ENCODE measurements at places on chromosomes 1 and 21.

DNA sequence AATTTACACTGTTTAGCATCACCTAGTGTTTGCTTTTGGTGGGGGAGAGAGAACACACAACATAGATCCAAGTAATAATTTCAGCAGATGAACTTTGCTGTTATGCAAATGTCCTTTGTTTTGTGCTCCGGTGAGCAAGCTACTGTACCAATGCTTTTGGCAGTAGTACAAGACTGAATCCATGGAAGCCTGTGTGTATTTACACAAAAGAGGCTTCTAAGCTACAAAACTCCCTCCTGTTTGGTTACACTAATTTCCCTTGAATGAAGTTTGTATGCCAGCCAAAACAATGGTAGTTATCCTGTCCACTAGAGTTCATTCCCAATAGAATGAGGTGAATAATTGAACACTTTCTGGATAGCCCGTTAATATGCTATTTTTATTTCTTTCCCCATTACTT is 320.5 kb downstream of the KCTD3 start:
- no peak for DNase-seq

GRCh38 chr1:17892225-17892624 is 137.1 kb downstream of the ACTL8 start:
- no peak for DNase-seq

DNA sequence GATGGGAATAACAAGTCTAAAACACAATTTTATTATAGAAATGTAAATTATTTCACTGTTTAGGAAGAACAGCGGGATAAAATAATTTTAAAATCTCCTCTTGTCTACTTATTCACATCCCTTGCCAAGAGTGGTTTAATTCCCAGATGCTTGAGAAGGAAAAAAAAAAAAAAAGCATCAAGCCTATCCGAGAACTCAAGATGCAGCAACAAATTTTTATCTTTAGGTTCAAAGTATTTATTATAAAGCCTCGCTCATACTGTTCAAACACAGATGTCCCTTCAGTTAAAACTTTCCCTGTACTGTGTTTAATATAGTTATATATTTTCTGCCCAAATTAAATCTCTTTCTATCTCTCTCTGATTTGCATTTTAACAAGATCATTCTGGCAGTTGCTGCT is 1615.8 kb downstream of the PLA2G4A start:
- DNase-seq: no peak

GRCh38 chr1:27010226-27010994 is 2.2 kb downstream of the TENT5B start:
- DNase-seq: no peak

DNA sequence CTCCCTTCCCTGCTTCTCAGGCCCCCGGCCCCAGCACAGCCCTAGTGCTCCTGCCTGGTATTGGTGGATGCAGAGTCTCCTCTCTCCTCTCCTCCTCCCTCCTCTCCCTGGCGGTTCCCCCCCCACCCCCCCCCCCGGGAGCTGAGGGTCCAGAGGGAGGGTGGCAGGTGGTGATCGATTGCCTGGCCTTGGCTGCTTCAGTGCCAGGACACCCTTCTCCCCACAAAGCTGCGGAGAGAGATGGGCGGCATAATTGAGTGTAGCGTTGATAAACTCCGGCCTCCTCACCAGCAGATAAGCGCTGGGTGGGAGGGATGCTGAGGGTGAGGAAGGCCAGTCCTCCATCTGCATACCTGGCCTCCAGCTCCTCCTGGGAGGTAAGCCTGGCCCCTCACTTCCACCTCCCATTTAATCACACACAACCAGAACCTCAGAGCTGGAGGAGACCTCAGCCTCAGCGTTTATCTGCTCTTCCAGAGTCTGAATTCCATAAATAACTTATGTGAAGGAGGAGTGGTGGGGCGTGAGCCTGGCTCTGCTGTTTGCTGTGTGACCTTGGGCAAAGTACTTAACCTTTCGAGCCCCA is 60.8 kb downstream of the LRRN2 start:
- DNase-seq: no peak

- no peak for DNase-seq
Observed at GRCh38 chr1:63911049-63911448, 137.2 kb downstream of the ROR1 start.

DNA sequence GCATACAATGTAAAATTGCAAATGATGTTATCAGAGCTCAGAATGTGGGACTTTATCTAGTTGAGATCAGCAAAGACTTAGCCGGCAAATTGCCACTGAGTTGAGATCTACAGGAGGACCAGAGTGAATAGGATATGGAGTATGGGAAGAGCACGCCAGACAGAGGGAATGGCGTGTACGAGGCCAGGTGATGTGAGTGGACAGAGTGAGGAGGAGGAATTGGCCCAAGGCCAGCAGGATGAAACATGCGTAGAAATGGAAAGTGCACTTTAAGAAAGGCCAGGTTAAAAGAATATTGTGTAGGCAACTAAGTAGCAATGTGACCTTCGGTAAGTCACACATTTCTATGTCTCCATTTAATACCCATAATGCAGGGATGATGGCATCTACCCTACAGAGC is 211.0 kb downstream of the ZP4 start:
- DNase-seq: no peak

DNA sequence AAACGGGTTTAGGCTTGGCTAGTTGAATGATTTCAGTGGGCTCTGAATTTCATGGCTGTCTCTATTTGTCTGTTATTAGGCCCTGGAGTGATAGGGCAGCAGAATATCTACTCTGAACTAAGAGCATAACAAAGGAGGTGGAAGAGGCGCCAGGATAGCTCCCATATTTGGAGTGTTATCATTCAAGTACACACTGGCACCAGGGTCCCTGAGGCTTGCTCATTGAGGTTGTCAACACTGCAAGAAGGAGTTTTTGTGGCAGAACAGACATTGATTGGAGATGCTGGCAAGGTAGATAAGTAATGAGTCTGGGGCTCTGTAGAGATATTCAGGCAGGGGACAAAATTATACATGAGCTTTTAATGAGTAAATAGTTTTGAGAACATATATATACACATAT is 1748.4 kb downstream of the MRPL39 start:
- DNase-seq: no peak
